Activated CD8-positive, alpha-beta memory T cell treated with anti-CD3 and anti-CD28 coated beads for 36 hours (primary cell): ENCODE measurements at places on chromosomes 3 and 15. TPM values are rescaled to one million over a fixed set of nuclear protein-coding genes. Genes with fewer than 3 reads are reported as not detected.

GP9 gene
- total RNA-seq: not detected

AP3B2 gene
- 0.44 TPM for total RNA-seq

CCDC39 gene
- not detected for total RNA-seq

TOP2B gene
- total RNA-seq: 112 TPM

RPL22L1 gene
- total RNA-seq: 274 TPM

IL1RAP gene
- total RNA-seq: 9.0 TPM

SLC24A5 gene
- not detected for total RNA-seq

LMAN1L gene
- 0.15 TPM for total RNA-seq

SAMD7 gene
- not detected for total RNA-seq

APOD gene
- not detected for total RNA-seq

ZFAND6 gene
- 24.4 TPM for total RNA-seq

ZPLD1 gene
- total RNA-seq: not detected

MME gene
- total RNA-seq: not detected

ESYT3 gene
- total RNA-seq: 0.13 TPM

MUC20 gene
- total RNA-seq: 0.63 TPM

SEMA5B gene
- not detected for total RNA-seq

PLSCR2 gene
- total RNA-seq: not detected

MESP1 gene
- total RNA-seq: 9.1 TPM

SCN11A gene
- total RNA-seq: 0.04 TPM

MYO5C gene
- total RNA-seq: 0.17 TPM

CAND2 gene
- 2.6 TPM for total RNA-seq
